ENCODE measurements at places on chromosomes 2 and 18. TPM values are rescaled to one million over a fixed set of nuclear protein-coding genes. Genes with fewer than 3 reads are reported as not detected.

The CNNM3 gene
- 33.1 TPM for total RNA-seq

The SCG2 gene
- not detected for total RNA-seq

DNA sequence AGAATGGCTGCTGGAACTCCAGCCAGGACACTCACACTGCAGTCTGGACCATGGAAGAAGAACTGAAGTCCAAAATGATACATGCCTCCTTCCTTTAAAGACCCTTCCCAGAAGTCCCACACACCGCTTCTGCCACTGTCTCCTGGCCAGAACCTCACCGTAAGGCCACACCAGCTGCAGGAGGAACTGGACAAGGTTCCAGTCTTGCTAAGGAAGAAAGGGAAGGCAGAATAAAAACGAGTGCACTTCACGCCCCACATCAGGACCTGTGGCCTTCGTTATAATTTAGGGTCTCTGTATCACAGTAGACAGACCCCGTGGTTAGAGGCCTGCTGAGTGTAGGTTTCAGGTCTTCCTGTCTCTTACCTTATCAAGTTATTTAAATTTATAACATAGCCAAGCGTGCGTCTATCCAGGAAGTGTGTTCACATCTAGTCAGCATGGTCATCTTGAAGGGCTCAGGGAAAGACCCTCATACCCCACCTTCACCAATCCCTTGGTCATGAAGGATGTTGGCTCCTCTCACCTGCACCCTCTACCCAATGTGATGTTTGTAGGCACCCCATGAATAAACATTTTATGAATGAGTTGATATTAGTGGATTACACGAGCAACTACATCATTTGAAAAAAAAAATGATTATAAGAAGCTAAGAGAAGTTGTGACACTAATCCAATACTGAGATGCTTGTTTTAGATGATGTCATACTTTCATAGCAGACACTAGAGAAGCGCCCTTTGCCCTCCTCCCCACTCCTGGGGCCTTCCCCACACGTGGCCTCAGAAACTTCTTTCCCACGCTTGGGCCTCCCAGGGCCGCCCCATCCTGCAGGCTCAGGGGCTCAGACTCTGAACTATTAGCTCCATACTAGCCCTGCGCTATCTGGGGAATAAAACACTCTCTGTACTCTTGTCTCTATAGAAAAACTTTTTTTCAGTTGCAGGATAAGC, 157.6 kb downstream of the FAM210A start:
- DNase-seq = peak; percentile 32

DNA sequence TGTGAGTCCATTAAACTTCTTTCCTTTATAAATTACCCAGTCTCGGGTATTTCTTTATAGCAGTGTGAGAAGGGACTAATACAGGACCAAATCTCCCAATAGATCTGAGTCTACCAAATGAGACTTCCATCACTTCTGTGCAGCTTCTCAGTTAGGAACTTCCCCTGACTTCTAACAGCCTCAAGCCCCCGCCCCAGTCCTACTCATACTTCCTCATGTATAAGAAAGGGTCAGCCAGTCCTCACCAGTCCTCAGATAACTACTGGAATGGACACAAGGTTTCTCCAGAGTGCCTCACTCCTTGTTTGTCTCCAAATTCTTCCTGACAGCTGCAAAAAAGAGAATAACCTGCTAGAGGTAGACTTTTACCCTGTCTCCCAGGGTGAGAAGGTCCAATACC, 19.5 kb downstream of the TTC32 start:
- no peak for DNase-seq

DNA sequence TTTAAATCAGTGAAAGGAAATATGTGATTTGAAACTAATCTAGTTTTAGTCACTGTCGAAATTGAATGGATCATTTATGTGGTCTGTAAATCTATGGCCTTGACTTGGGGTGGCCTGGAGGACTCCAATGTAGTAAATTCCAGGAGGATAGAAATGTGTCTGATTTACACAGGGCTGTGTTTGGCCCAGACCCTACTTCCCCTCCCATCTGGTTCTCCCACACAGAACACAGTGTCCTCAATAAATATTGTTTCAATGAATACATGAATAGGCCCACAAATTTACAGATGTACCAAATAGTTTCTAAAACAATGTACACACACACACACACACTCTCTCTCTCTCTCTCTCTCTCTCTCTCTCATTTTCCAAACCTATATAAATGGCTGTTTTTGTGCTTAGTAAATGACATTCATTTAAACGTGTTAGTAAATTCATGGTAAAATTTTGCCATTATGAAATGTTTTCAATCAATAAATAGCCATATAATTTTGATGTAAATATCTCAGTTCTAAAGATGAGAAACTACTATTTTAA, 1.9 kb downstream of the CCDC68 start:
- no peak for DNase-seq

DNA sequence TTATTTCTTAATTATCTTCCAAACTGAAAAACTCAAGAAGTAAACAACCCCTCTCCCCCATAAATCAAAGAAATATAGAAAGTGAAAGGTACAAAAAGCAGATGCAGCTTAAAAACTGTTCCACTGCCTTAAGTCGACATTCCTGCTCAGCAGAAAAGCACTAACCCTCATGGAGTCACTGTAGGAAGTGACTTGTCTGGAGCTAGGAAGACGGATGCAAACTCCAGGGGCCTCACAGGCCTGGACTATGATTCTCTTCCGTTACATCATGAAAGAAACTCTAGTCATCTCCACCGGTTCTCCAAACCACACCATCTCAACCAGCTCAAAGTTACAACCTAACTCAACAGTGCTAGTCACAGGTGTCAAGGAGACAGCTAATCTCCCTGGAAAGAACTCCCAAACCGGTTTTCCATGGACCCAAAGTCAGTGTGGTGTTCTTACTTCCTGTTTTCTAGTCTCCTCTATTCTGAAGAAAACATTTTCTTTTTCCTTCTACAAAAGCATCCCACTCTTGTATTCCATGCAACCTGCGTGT, 128.4 kb downstream of the PIEZO2 start:
- DNase-seq = no peak

- no peak for DNase-seq
Measured at GRCh38 chr2:152171718-152172117, 3.8 kb downstream of the STAM2 start.

- DNase-seq = no peak
Measured at GRCh38 chr2:56715683-56716082, 531.9 kb downstream of the CCDC85A start.

GRCh38 chr2:70247364-70248180, 856 bp downstream of the TIA1 start:
- no peak for DNase-seq
